Inflammatory macrophage (primary cell): ENCODE measurements at places on chromosomes 13 and 19.

GRCh38 chr19:46824890-46825730 lies 25.5 kb downstream of the AP2S1 start:
- DNase-seq: peak; percentile 87

- DNase-seq: no peak
Measured at GRCh38 chr13:39107561-39107960, 69.3 kb downstream of the NHLRC3 start.

DNA sequence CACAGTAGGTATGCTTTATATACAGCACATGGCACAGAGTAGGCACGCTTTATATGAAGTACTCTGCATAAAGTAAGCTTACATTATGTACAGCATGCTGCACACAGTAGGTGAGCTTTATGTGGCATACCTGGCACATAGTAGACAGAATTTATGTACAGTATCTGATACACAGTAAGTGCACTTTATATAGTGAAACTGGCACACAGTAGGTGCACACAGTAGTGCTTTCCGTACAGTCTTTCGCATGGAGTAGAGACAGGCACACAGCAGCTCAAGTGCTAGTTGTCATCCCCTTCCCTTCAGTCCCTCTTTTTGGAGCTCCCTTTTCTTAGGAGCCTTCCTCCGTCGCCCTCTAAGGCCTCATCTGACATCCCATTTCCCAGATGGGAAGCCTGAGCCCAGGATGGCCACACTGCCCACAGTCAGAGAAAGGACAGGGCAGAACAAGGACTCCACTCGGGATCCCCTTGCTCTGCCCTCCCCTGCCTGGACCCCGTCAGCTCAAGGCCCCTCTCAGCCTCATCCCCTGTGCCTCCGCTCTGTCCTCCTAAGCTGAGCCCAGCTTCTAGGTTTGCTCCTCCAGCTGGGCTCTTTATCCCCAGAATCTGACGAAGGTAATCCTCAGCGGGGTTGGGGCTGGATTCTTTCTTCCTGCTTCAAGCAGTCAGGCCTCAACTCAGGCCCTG lies 852 bp upstream of the CYP4F12 start:
- DNase-seq: no peak

DNA sequence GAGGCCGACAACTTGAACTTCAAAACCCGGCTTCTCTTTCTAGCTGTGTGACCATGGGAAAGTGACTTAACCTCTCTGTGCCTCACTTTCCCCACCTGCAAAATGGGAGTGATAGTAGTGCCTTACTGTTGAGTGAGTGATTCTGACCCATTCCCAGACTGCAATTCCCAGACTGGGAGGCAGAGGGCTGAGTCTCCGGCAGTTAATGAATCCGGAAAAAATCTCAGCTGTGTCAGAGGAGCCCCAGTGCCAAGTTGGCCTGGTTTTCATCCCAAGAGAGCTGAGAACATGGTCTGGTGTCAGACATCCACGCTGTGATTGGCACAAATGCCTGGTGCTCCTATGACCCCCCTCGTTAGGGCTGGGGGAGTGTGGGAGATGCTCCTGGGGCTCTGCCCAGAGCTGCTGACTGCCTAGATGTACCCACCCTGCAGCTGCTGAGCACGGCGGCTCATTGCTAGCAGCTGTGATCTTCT lies 50.0 kb downstream of the PIN1 start:
- no peak for DNase-seq

GRCh38 chr13:112711528-112712265 lies 21.9 kb downstream of the ATP11A start:
- no peak for DNase-seq
